Activated naive CD8-positive, alpha-beta T cell treated with anti-CD3 and anti-CD28 coated beads, Interleukin-2, amount 50 U/mL, for 16 hours (primary cell): ENCODE measurements at places on chromosomes 11 and 22.

- no peak for DNase-seq
Measured at GRCh38 chr11:94400839-94401772, at the start of gene GPR83. GPR83 (minus strand) TSS chr11:94401419; CDS start chr11:94401247, 172 bp downstream.

GRCh38 chr11:1335811-1336761 lies 26.7 kb upstream of the TOLLIP start:
- no peak for DNase-seq

DNA sequence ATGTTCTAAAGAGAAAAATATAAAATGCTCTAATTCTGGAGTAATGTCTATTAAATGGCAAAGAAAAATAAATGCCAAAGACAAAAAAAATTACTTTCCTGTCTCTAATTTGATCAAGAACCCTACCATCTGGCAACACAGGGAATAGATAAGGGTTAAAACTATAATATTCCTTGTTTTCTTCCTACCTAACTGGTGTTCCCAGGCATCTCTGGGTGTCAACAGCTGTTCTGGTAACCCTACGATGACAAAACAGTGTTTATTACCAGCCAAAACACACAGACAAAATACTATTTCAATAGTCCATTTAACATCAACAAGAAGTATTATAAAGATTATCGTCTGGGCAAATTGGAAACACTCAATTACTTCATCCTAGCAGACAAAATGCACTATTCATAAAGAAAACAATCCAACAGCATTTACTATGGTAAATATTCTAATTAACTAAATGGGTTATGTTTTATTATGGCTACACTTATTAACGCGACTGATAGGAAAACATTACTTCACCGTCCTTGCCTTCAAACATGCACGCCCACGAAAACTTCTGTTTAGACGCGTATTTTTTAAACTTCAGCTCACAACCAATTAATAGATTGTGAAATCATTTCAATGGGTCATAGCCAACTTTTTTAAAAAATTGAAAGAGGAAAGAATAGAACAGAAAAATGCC lies 50.6 kb downstream of the LGR4 start:
- DNase-seq = no peak

GRCh38 chr11:128399251-128400121 lies 187.9 kb downstream of the ETS1 start:
- DNase-seq = no peak

GRCh38 chr22:38046070-38046748 lies 11.0 kb upstream of the PICK1 start:
- DNase-seq = no peak

DNA sequence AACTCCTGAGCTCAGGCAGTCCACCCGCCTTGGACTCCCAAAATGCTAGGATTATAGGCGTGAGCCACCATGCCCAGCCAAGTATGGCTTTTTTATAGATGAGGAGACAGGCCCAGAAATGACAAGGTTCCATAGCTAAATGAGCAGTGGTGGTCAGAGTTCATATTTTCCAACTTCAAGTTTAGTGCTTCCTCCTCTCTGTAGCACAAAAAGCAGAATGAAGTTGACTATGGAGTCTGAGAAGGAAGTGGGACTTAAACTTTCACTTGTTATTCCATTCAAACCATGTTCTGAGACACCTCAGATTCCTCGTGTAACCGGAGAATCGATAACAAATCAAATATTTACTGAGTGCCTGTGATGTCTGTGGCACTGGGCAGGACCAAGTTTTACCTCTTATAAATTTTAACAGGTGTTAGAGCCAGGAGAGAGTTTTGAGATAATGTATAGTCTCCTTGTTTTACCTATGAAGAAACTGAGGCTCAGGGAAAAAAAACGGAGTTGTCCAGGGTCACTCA lies 3.0 kb downstream of the LIMK2 start:
- no peak for DNase-seq

DNA sequence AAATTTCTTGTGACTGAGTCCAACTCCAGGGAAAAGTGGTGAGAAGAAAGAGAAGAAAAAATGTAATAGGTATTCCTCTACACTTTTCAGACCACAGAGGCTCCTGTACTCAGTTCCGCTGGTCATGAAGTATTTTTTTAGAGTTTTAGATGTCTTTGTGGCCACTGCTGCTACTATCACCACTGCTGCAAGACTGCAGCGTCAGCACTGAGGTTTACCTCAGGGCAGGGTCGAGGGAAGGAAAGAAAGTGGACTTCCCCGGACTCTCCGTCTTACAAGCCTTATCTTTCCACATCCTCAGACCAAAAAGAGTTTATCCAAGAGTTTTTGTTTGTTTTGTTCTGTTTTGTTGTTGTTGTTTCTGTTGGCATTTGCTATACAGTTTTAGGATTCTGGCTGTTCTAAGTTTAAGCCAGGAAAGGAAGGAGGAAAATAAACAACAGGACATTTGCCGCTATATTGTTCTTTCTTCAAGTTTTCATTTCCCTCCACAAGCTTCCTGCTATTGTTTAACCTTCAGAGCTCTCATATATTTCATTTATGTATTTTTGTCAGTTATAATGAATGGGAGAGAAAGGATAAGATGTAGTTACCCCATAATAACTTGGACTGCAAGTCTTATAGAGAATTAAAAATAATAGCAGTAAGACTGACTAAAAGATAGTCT lies 919.3 kb downstream of the NTM start:
- DNase-seq = no peak

- DNase-seq = no peak
Measured at GRCh38 chr22:35889071-35889470, 139.6 kb downstream of the RBFOX2 start.

DNA sequence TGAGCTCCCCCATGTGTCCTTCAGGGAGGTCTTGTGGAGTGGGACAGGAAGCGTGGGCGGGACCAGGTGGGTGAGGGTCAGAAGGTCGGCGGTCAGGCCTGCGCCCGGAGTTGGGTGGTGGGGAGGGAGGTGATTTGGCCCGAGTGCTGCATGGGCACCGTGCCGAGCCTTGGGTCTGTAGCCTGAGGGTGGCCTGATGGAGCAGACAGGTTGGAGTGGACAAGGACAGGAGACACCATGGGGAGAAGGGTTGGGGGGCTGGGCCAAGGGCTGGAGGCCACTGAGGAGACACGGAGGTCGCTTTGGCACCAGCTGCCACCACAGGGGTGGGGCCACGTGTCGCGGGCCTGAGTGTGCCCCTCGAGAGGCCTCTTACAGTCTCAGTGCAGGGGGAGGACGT lies 53.1 kb downstream of the AP2A2 start:
- DNase-seq = no peak

DNA sequence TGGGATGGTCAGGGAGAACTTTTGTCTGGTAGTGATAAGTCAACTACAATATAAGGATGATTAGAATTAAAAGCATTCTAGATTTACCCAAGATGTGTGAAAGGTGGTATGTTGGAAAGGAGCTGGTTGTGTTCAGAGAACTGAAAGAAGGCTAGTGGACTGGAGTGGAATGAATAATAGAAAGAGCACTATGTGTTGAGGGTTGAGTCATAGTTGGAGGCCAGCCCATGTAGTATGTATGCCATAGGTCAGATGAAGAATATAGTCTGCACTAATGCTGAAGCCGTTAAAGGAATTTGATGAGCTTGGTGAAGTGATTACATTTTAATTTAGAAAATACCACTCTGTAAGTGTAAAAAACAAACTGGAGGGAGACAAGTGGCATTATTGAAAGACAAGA lies 514.1 kb downstream of the CNTN5 start:
- no peak for DNase-seq

DNA sequence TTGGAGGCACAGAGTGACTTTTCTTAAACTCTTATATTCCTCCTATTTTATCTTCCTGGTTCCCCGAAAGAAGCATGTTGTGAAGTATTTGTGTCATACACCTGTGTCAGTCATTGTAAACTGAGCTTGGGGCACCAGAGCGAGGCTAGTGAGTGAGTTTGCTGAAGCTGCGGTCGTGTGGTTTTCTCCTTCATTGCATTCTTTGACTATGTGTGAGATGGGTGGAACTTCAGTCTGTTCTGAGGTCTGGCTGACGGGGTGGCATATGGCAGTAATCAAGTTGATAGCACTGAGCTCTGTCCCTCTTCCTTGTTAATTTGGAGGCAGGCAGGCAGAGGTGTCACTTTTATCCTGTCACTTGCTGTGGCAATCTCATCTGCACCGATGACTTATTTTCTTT lies 4.2 kb downstream of the VPS26B start:
- no peak for DNase-seq

DNA sequence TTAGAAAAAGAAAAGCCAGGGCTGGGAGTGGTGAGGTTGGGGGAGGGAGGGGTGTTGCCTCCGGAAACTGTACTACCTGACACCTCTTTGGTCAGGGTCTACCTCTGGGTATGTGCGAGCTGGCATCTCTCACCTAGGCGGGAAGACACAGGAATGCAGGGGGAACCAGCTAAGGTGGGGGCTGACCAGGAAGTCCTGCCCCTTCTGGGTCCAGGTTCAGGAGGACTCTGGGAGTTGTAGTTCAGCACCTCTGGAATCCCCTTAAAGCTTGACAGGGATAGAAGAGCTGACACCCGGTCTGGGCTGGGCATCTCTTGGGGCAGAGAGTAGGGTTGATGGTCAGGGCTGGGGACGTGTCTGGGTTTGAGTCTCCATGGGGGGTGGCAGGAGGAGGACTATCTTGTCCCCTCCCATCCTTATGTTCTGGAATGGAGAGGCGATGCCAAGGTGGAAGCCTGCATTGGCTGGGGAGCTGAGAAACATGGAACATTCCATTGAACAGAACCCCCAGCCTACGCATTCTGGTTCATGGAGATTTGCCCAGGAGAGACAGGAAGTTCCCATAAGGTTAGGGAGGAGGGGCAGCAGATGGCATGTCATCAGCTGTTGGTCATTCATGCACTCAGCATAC lies 2.1 kb upstream of the KIAA1671 start:
- no peak for DNase-seq

DNA sequence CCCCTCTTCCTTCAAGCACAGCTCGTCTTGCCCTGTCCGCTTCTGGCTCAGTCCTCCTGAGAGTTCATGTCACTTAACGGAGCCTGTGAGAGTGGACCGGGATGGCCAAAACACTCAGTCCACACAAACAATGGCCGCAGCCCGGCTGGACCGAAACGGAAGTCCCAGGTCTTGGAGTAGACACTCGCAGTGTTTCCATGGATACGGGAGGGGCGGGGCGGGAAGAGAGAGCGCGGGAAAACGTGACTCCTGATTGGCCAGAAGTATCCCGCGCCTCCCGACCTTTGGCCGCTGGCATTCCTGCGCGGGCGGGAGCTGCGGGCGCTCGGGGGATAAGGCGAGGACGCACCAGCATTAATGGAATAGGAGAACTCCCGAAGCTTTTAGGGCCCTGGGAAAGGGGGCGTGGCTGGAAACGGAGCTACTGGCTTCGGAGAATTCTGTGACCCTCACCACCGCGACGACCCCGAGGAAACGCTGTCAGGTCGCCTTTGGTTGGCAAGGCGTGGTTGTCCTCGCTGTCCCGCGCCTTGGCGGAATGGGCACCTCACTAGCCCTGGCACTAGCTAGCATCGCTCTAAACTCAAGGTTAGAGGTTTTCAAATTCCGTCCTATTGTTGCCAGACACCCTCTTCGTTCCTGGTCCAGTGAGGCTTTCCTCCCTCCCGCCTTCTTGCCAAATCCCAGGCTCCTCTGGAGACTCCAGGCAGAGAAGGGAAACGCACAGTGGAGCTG lies at the start of the genes NLRP14 and ZNF214:
Gene NLRP14 (plus strand): TSS at position 297 of the 735 bp plus-strand sequence. CDS start 18,108 bp downstream, outside the sequence.
Gene ZNF214 (minus strand): TSS at position 164 of the 735 bp plus-strand sequence. CDS start 17,511 bp downstream, outside the sequence.
- no peak for DNase-seq

DNA sequence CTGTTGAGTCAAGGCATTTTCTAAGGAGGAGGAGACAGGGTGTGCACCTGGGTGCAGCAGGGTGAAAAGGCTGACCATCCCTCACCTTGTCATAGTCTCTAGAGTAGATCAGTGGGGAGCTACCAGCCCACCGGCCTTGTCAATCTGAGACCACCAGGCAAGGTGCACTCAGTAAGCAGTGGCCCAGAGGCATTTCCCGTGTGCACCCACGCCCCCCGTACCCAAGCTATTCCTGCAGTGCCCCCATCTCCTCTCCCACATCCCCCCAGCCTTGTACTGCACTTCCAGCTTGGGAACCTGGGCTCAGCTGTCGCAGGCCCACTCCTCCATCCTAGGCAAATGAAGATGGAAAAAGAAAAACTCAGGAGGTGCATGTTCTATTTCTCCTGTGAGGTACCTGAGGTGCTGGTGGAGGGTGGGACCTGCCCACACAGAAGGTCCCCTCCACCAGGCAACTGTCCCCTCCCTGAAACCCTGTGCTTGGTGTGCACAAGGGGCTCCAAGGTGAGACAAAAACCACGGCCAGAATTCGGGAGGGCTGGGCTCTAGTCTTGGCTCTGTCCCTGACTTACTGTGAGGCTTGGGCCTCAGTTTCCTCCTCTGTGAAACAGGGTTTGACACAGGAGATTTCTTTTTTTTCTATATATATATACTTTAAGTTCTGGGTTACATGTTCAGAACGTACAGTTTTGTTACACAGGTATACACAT lies 8.4 kb downstream of the P2RY2 start:
- no peak for DNase-seq

DNA sequence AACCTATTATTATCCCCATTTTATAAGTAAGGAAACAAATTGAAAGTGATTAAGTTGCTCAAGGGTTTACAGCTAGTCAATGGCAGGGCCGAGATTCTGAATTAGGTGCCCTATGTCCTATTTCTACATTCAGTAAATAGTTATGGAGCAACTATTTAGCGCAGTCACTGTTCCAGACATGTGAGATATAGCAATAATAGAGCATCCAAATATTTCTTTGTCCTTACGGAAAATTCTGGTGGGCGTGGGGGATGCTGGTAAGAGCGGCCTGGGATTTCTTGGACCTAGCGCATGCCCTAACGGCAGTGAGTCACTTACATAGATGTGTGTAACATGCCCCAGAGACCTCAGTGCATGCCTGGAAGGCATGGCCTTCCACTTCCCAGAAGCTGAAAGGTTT lies 4.4 kb downstream of the DTX4 start:
- DNase-seq = no peak

- no peak for DNase-seq
Measured at GRCh38 chr11:70437111-70437784, 38.9 kb downstream of the CTTN start.

DNA sequence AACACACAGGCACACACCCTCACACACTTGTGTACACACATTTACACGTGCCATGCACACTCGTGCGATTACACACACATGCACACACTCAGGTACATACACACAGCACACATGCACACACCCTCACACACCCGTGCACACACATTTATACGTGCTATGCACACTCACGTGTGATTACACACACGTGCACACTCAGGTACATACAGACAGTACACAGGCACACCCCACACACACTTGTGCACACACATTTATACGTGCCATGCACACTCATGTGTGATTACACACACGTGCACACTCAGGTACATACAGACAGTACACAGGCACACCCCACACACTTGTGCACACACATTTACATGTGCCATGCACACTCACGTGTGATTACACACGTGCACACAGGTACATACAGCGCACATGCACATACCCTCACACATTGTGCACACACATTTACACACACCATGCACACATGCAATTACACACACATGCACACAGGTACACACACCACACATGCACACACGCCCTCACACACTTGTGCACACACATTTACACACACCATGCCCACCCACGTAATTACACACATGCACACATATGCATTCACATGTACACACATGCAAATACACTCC lies 4.6 kb downstream of the IFITM10 start:
- DNase-seq = no peak

- no peak for DNase-seq
Measured at GRCh38 chr11:6876914-6877313, 489 bp downstream of the OR10A4 start.

GRCh38 chr22:32758866-32759385 lies 42.6 kb upstream of the TIMP3 start:
- DNase-seq = no peak

- no peak for DNase-seq
Measured at GRCh38 chr11:60864856-60865513, 2.4 kb upstream of the ZP1 start.
